HT1080 (cell line): ENCODE measurements at places on chromosomes 12 and 14.

- DNase-seq, result peak; percentile 27
Observed at GRCh38 chr12:66149702-66150398, 19.3 kb upstream of the LLPH start.

DNA sequence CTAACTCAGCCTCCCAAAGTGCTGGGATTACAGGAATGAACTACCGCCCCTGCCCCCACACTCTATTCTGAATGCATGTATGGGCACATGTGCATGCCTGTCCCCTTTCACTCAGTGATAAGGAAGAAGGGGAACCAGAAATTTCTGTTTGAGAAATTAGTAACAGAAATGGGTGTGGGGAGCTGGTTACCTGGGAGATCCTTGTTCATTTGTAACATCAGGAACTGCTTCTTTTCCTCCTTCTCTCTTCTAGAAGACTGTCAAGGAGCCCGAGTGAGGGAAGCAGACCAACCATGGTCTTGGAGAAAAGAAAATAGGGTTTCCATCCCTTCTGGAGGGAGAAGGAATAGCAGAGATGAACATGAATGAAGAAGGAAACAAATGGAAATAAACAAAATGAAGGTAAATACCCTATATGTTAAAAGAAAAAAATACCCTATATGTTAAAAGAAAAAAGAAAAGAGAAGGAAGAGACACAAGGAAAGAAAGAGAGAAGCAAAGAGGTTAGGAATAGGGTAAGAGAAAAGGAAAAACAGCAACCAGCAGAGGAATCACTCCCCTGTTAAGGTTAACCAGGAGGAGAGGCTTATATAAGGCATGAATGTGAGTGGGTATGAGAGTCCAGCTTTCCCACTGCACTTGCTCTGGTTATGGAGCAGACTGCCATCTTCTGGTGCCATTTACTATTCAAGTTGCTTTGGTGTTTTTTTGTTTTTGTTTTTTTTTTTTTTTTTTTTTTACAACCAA, 3.3 kb downstream of the PPP1R3E start:
- DNase-seq, result peak; percentile 31

GRCh38 chr12:113818833-113819232, 147.3 kb downstream of the RBM19 start:
- DNase-seq, result no peak

DNA sequence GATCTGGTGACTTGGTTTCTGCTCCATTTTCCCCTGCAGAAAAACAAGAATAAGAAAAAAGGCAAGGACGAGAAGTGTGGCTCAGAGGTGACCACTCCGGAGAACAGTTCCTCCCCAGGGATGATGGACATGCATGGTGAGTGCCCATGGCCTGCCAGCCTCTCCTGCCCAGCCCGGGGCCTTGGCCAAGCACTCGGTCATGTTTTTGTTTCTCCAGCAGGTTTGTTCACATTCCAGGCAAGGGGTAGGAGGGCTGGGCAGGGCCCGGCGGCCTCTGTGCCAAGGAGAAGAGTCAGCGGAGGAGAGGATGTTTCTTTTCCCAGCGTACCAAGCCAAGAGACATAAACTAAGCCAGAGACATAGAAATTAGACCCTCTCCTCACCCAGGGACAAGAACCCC, 13.6 kb downstream of the BCL7A start:
- DNase-seq, result no peak

DNA sequence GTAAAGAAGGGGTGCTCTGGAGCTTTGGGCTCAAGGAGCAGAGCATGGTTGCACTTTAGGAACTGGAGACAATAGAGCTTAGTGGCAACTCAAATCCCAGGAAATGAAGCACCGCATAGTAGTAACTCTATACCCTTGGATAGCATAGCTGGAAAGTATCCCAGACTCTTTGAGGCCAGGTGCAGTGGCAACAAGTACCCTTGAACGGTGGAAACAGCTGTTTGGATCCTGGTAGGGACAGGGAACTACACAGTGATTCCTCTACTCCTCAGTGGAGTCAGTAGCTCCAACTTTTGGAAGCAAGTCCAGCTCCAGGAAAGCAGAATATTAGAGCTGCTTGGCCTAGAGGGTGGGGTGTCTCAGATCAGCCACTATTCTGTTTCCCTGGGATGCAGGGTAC, 129.0 kb upstream of the WSCD2 start:
- no peak for DNase-seq

- peak; percentile 68 for DNase-seq
Observed at GRCh38 chr14:89564286-89564957, 147.4 kb upstream of the FOXN3 start.

GRCh38 chr12:19575337-19576243, 136.3 kb downstream of the AEBP2 start:
- DNase-seq, result peak; percentile 88

GRCh38 chr14:64541261-64541971, 875 bp downstream of the HSPA2 start:
- no peak for DNase-seq

DNA sequence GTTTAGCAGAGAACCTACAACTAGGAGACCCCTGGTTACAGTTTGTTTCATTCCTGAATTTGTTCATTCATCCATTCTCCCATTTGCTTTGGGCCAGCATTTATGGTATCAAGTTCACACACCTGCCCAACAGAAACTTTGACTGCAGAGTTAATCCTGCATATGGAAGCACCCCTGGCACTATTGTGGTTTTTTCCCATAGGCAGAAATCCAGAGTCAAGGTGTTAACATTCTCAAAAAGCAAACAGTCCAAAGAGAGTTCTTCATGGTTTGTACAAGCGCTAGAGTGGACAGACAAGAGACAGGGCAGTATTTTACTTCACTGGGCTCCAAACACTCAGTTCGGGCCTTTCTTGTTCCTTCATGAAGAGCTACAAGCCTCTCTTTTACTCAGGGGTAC, 51.9 kb downstream of the KCNK10 start:
- DNase-seq, result no peak

DNA sequence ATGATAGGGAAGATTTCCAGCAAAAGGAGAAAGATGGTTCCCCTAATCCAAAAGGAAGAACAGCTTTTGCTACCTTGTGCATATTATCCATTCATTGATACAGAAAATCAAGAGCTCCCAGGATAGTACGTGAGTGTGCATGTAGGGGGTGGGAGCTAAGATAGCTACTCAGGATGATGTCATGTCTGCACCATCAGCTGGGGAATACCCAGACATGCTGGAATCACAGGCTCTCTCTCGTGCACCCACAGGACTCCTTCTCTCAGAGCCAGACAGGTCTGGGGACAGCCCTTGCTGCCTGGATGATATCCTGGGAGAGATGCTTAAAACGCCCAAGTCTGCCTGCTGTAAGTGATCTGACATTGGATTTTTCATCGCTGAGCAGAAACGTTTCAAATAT, 38.9 kb downstream of the FOXN3 start:
- no peak for DNase-seq

GRCh38 chr12:460261-461230, 807 bp downstream of the B4GALNT3 start:
- DNase-seq, result no peak

GRCh38 chr12:95168746-95169145, 48.5 kb downstream of the FGD6 start:
- no peak for DNase-seq
